ENCODE measurements at places on chromosomes 2 and 18.

- no peak for DNase-seq
These were observed 117.5 kb upstream of the SNTG2 start for GRCh38 chr2:833180-833579.

GRCh38 chr2:59237311-59237710, 996.2 kb upstream of the FANCL start:
- DNase-seq, result no peak

DNA sequence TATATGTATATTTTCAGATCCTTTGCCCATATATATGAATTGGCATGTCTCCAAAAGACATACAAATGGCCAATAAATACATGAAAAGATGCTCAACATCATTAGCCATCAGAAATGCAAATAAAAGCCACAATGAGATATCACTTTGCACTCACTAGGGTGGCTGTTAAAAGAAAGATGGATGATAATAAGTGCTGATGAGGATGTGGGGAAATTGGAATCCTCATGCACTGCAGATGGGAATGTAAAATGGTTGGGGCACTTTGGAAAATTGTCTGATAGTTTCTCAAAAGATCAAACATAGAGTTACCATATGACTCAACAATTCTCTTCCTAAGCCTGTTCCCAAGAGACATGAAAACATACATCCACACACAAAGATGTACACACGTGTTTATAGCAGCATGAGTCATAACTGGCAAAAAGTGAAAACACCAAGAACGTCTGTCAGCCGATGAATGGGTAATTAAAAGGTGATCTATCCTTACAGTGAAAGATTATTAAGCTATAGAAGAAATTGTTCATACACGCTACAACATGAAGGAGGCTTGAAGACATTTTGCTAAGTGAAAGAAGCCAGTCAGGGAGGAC, 19.7 kb downstream of the NGEF start:
- no peak for DNase-seq

DNA sequence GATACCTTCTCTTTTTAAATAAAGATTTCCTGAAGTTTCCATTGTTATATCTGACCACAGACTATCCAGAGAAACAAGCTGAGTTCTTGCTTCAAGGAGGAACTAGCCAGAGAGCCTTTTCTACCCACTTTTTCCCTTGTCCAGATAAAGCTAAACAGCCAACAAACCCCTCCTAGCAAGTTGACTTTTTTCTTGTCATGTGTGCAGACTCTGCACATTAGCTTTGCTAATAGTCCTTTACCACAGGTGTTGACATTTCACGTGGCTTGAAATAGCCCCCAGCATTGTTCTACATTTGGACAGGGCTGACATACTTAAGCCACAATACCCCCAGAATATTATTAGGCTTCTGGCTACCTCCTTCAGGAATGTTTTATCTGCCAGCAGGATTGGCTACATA, 40.7 kb downstream of the PCBP1 start:
- DNase-seq, result no peak

DNA sequence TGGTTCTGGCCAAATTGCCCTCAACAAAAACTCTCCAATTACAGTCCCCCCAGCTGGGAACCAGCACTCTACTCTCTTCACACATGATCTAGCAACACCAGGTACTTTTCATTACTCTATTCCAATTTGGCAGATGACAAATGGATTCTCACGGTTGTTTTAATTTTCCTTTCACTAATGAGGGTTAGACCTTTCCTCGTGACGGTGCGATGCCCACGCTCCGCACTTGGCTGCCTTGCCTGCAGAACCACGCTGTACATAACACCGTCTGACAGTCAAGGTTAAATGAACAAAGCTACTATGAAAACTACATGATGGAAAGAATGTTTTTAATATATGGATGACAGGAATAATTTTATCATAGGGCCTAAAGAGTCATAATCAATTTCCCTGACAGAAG, 141.5 kb downstream of the FBXO15 start:
- no peak for DNase-seq

DNA sequence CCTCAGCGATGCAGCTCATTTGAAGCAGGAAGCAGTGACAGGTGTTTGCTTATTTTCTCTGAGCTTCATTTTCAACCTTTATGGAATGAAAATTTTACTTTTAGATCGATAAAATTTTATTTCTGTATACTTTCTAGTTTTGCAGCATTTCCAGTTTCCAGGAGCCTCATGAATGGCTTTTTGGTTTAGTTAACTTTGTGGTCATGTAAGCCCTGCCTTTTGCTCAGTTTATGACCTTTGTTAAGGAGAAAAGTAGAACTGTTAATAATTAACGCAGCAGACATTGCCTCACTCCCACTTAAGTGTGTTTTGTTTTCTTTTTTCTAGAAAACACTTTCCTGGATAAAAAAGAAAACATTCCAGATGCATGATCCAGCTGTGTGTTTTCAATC, 4.4 kb upstream of the FARP2 start:
- DNase-seq, result no peak

- no peak for DNase-seq
These were observed 688.4 kb upstream of the SYT4 start for GRCh38 chr18:43965691-43966090.

DNA sequence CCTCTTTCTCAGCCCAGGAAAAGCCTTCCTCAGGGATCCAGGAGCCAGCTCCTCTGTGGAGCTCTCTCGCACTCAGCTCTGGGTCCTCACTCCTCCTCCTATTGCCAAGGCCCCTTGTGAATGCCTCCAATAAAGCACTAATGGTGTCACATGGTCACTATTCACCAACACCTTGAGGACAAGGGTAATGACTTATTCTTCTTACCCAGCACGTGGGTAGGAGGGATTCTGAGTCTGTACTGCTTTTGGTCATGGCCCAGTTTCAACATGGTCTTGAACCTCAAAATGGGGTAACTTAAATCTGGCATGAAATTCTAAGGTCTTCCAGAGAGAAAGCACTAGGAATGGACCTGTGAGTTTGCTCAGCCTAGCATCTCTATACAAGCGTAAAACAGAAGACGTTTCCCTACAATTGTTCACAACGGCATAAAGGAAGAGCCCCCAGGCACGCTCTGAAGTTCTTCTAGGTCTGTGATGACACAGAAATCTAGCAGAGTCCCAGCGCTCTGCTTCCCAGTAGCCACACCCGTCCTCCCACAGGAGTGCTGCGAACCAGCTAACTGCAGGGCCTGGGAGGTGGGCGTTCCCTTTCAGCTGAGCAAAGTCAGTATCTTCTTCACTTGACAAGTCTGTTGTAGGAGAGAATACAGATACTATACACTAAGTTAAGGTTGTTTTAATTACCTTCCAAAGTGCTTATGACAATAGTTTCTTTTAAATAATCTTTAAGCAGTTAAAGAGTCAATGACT, 14.6 kb upstream of the KIDINS220 start:
- DNase-seq, result no peak

- DNase-seq, result no peak
These were observed 121.8 kb downstream of the SLC8A1 start for GRCh38 chr2:40330096-40330495.

DNA sequence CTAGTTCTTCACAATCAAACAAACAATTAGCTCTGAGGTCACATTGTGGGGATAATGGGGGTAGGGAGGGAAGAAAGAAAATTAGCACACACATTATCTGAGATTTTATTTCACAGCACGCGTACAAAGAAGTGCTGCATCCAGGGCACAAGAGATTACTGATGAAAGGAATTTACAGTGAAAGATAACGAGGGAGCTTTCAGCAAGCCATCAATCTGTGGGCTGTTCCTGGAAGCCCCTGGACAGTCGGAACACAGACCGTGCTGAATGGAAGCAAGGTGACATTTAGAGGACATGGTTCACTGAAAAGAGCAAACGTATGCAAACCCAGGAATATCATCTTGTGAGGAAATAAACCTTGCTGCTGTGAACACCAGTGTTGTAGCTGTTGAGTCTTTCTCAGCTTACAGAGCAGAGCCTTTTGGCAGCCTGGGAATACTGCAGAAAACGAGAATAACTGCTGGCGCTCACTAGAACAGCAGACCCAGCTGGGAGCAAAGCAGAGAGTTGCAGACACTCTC, 63.2 kb downstream of the SCG2 start:
- DNase-seq, result no peak

- DNase-seq, result no peak
These were observed 38.4 kb downstream of the CD302 start for GRCh38 chr2:159759577-159759976.

- DNase-seq, result no peak
These were observed 29.9 kb downstream of the C18orf54 start for GRCh38 chr18:54387631-54388030.

GRCh38 chr18:68507781-68508180, 207.1 kb downstream of the TMX3 start:
- DNase-seq, result no peak

DNA sequence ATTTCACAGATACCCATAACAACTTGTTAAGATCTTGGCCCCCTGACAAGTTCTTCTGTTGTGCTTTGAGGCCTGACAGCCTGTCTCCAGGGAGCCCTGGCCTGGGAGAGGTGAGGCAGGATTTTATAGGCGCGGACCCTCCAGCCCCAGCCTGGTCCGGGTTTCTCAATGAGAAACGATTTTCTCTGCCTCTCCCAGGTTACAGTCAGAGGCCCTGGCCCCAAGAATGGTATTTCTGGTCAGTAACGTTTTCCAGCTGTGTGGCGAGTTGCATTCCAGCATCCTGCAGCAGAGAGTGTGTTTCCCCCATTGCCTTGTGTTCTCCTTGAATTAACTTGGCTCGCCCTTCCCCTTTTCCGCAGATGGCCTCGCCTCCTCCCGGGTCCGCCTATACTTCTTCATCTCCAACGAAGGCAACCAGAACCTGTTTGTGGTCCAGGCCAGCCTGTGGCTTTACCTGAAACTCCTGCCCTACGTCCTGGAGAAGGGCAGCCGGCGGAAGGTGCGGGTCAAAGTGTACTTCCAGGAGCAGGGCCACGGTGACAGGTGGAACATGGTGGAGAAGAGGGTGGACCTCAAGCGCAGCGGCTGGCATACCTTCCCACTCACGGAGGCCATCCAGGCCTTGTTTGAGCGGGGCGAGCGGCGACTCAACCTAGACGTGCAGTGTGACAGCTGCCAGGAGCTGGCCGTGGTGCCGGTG, 3.0 kb downstream of the INHBB start:
- no peak for DNase-seq

DNA sequence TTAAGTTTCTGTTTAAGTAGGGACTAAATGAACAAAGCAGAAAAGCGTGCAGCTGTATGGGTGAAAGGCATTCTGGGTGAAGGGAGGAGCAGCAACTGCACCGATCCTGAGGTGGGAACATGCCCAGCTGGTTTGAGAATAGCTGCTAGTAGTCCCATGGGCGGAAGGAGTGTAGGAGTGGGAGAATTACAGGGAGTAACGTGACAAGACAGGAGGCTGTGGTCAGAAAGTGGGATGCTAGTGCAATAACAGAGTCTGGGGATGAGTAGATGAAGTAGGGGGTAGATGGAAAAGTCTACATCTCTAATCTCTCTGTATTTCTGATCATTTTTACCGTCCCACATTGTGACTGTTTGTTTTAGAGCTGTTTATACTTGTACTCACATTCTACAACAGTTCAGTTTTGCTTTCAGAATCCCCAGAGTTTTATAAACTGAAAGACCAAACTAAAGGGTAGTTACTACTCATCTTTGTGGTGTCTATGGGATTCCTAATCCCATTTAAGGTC, 118.9 kb downstream of the LCLAT1 start:
- no peak for DNase-seq

GRCh38 chr18:62328586-62329525, 3.7 kb downstream of the TNFRSF11A start:
- no peak for DNase-seq

GRCh38 chr2:139924070-139924469, 1143.9 kb upstream of the NXPH2 start:
- no peak for DNase-seq

GRCh38 chr2:45494275-45494977, 116.6 kb downstream of the SRBD1 start:
- peak; percentile 54 for DNase-seq

DNA sequence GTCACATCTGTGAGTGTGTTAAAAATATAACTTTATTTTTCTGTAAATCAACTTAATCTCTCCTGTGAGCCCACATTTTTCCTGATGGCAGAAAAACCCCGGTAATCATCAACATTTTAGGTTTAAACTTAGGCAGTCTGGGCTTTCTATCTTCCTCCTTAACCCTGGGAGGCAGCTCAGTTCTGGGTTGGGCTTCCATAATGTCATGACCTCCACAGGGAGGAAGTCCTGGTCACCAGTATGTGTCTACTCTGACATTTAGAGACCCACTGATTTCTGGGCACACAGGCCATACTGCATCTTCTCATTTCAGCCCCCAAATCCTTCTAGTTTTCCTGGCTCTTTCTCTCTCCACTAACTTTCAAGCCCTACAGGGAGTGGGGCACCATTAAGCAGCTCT, 181.2 kb downstream of the DYSF start:
- DNase-seq, result no peak

- no peak for DNase-seq
These were observed 928.5 kb downstream of the DCC start for GRCh38 chr18:53268455-53268854.

- DNase-seq, result no peak
These were observed 215.6 kb upstream of the TNP1 start for GRCh38 chr2:217075268-217076057.

- no peak for DNase-seq
These were observed 484.8 kb upstream of the UBE2E3 start for GRCh38 chr2:180495606-180496005.

GRCh38 chr18:63832470-63832869, 55.0 kb upstream of the SERPINB2 start:
- no peak for DNase-seq

DNA sequence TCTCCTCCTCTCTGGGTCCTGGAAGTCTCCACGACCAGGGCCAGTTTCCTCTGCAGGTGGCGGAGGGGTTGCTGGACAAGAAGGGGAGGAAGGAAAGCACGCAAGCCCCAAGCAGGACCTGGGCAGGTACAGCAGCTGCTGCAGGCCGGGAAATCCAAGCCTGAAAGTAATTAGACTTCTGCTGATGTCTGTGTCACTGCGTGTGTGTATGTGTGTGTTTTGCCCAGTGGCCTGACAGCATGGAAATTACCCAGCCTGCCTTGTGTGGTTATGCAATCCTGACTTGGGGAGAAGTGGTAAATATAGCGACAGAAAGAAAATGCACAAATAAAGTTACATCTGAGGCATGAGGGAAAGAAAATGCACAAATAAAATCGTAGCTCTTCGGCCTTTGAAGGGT, 121.8 kb upstream of the ZBTB14 start:
- peak; percentile 35 for DNase-seq

DNA sequence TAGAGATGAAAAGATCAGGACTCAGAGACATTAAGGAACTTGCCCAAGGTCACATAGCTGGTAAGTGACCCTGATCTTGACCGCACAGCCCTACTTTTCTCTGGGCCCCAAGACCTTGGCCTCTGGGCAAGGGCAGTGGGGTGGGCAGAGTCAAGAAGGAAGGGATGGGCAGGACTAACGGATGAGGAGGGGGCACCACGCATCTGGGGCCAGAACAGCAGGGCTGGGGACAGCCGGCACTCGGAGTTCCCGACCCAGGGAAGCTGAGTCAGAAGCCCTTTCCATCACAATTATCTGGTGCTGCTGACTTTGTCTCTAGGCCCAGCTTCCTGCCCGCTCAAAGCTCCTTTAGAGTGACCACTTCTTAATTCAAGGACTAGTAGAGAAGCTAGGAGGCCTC, 14.4 kb downstream of the CFAP65 start:
- no peak for DNase-seq

- DNase-seq, result no peak
These were observed 50.4 kb downstream of the EML6 start for GRCh38 chr2:54773838-54774237.
